ENCODE measurements at places on chromosomes 7 and 10.

DNA sequence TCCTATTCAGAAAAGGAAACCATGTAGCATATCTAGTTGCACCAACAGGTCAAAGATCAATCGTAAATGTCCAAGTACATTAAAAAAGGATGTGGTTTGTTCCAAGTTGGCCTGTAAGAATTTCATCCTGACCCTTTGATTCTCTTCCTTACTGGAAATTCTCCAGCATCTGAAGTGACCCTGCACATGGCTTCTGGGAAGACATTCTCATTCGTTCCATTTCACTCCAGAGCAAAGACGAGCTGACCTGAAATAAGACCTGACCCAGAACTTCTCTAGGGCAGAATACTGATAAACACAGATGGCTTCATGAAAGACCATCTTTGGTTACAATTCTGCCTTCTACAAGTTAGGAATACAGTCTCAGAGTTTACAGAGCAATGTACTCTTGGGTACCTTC, 39.8 kb downstream of the ASB4 start:
- DNase-seq: no peak

DNA sequence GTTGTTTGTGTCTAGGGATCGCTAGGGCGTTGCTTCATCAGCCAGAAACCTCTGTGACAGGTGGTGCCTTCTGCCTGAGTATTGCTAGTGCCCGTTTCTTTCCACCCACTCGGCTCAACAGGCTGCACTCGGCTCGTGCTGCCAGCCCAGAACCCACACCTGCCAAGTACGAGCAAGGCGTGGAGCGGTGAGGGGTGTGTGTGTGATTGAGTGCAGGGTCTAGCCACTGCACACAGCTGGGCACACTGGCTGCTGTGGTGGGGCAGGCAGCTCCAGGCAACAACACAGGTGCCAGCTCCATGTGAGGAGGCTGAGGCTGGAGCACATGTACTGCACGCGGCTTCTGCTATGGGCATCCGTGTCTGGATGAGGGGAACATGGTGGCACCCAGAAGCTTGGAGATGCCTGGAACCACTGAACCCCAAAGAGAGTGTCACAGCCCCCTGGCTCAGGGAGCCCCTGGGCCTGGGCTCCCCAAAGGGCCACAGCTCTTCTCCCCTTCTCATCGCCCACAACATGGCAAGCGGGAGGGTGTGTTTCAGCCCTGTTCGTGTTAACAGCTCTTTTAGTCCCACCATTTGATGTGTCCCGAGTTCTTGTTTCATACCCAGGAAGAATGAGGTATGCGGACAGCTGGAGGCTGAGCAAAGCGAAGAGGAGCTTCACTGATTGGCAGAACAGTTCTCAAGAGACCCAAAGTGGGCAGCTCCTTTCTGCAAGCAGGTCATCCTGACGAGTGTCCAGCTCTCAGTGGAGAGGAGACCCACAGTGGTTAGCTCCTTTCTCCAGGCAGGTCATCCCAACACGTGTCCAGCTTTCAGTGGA, 78.1 kb downstream of the HDAC9 start:
- DNase-seq: no peak

DNA sequence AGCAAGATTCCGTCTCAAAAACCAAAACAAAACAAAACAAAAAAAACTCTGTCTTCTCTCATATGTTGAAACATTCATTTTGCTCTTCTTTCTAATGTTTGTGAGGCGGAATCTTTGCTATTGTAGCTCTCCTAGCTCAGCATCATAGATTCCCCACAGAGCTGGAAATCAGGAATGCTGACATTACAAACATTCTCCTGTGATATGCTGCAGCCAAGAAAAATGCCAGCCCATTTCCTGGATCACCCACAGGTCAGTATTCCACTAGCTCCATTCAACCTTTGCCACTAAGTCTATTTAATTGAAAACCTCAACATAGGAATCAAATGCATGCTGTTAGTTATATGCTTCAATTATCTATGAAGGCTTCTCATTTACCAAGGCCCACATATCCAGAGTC, 186.3 kb downstream of the IPMK start:
- DNase-seq: no peak

DNA sequence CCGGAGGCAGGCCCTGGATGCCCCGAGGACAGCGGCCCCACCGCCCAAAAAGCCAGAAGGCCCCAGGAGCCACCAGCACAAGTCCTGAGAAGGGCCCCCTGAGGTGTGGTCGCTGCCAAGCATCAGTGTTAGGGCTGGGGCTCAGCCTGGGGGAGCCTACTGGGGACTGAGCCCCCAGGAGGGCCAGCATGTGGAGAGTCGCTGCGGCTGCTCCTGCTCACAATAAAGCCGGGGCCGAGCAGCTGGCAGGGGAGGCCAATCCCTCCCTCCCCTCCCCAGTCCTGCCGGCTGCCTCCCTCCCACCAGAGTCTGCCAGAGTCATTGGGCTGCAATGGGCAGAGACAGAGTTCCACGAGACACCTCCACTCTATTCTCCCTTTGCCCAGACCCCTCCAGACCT, 3.1 kb upstream of the ASIC3 start:
- no peak for DNase-seq

DNA sequence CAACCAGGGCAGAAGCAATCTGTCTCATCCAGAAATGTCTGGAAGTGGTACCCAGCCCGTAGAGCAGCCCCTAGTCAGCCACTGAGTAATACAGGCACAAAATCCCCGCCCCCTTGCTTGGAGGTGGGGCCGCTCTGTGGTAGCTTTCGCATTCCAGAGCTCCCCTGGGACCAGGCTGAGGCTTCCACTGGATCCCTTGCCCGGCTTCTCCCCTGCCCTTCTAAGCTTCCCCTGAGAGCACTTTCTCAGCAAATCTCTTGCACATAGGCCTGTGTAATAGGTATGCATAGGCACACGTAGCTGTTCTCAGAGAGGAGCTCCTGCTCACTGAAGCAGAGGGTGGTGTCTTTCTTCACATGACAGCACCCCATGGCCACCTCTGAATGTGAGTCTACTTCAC, 144.2 kb downstream of the BMS1 start:
- DNase-seq: no peak

GRCh38 chr7:115097175-115097671, 175.3 kb downstream of the MDFIC start:
- no peak for DNase-seq

DNA sequence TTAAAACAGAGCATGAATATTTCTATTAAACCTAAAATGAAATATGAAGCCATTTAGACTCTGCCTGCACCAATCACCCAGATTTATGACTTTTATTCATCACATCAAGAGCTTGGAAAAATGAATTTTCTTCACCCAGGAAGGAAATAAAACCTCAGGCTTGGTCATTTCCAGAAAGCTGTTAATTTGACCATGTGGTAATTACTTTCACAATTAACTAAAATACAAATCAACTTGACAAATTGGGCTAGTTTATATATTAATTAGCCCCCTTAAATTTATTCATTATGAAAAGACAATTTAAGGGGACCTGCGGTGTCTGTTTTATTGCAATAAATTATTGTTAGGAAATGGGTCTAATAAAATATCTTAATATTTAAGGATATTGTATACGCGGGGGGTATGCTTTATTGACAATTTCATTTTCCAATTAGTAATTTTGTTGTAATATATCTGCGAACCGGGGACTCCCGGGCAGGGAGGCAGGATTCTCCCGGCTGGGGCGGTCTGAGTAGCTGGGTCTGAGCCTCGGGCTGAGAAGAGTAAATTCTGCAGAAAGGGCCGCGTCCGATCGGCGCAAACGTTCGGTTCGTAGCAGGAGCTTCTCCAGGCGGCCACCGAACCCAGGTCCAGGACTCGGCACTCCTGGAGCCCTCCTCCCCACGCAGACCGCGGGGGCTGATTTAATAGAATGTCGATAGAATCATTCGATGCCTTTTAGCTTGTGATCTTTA, 9.4 kb upstream of the MNX1 start:
- no peak for DNase-seq

DNA sequence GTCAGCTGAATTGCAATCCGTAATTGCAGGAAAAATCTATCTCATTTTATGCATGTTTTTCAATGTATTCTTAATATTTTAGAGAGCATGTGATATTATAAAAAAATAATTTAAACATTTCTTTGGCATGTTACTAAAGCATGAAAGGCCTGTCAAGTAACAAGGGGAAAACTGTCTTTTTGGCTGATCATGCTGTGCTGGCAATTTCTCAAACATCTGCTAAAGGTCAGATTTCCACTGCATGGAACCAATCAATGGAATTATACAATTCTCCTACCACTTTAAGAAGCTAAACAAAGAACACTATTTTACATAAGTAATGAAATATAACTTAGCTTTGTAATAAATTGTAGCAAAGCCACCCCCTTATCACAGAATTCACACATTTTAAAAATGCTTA, 49.4 kb downstream of the JMJD1C start:
- no peak for DNase-seq

DNA sequence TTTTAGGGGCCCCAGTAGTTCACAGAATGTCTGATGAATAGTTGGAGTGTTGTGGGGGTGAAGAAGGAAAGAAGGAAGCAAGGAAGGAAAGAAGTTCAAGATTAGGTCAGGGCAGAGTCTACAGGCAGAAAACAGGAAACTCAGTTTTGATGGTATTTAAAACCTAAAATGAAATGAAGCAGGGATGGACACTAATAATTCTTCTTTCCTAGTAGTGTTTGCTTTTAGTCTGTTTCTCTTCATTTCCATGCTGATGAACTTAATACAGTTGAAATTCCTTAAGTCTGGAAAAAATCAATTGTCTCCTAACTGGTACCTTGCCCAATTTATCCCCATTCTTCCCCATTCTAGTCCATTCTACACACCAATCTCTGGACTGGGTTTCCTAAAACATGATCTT, 59.0 kb upstream of the GSAP start:
- DNase-seq: no peak

GRCh38 chr10:80493522-80494051, 39.5 kb downstream of the TSPAN14 start:
- DNase-seq: no peak

DNA sequence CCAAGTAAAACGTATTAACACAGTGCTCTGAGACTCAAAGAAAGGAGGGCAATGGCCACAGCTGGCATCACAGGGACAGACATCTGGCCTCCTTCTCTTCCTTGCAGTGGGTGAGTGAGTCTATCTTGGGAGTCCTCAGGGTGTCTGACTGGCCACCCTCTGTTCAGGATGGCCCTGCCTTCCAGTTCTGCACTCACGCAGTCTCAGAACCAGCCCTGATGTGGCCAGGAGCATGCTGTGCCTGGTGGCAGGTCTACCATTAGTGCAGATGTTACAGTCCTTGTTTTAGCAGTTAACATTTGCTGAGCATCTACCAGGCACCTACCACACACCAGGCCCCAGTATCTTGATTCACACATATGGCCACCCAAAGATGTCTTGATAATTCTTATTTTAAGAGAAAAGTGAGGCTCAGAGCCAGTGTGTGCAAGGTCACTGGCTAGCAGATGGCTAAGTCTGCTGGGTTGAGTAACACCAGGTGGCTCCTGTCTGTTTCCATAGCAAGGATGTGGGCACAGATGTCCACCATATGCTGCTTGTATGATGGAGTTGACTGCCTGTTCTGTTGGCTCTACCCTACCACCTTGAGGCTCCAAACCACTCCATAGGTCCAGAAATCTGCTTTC, 23.2 kb upstream of the ARHGAP22 start:
- no peak for DNase-seq

DNA sequence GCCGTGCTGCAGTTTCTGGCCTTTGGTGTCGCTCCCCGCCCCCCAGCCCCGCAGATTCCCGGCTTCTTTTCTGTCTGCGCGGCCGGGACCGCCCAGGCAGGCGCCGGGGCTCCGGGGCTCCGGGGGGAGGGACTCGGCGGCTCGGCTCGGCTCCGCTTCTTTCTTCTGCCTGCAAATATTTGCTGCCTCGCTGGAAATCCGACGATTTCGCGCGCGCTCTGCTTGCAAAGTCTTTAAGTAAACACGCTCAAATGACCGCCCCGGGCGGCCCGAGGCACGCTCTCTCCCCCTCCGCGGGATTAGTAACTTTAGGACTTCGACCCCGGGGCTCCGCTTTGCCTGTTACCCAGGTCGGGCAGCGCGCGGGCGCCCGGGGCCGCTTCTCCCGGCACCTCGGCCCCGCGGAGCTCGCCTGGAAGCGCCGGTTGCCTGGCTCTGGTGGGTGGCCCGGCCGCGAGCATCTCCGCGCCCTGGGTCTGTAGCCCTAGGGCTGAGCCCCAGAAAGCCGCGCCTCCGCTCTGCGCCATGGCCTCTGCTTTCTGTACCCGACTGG, 3.9 kb upstream of the GATA3 start:
- no peak for DNase-seq

GRCh38 chr10:113252650-113253618, 299.9 kb upstream of the HABP2 start:
- no peak for DNase-seq

DNA sequence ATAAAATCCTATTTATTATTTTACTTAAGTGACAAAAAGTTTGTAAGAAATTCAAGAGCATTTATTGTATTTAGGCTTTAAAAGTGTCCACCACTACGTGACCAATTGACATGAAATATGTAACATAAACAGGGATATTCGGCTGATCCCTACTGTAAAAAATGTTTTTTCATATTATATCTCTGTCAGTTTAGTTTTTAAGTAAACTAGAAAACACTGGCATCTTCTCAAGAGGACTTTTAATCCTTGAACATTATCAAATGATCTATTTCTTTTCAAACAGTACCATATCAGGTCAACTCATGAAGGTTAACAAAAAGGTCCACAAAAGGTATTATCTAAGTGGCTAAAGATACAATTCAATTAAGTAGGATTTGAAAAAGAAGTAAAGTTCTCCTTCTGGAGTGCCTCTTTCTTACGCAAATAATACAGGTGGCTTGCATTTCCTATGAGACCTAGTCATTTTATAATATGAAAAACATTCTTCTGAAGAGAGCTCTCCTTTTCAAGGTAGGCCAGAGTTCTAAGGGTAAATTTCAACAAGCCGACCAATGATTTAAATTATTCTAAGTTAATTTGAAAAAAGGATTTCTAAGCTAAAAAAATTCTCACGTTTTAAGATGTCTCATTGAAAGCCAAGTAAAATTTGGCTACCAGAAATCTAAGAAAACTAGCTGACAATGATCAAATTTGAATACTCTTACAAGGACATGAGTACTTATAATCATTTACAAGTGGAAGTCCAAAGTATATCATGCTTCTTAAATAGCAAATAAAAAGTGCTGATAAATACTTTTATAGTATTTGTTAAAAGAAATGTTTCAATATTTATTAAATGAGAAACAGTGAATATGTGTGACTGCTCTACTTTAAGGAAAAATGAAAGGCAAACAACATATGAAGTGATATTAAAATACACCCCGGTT, 133.5 kb downstream of the NRBF2 start:
- DNase-seq: no peak

DNA sequence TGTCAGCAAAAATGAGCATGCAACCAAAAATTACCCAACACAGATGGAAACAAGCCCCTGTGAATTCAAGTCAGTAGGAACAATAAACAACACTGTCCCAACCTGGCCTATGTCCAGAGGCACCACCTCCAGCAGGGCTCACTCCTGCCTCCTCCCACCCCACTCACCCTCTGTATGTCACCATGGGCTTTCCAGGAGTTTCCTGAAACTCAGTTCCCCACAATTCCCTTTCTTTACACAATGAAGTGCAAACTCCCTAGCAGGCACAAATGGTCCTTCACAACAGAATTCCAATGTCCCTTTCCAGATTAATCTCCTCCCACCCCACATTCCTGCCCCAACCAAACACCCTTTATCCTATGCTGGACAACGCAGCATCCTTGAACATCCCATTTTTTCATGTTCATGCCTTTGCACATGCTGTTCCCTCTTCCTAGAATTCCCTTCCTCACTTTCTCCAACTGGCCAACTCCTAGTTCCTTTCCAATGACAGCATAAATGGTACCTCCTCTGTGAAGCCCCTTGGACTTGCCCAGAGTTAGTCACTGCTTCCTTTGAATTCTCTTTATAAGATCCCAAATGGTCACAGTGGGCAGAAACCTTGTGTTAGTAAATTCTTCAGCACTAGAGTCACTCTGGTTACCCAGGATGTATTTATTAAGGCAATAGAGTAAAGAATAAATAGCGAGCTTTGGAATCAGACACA, 157.5 kb downstream of the SLIT1 start:
- DNase-seq: no peak

All from stimulated activated CD8-positive, alpha-beta memory T cell treated with anti-CD3 and anti-CD28 coated beads, Interleukin-15, amount 100 ng/mL, for 4 hours (primary cell).